Dermis microvascular lymphatic vessel endothelial cell (primary cell): ENCODE measurements at places on chromosomes 5 and 9.

GRCh38 chr5:168706655-168707069, 127.5 kb upstream of the PANK3 start:
- DNase-seq: peak; percentile 46

DNA sequence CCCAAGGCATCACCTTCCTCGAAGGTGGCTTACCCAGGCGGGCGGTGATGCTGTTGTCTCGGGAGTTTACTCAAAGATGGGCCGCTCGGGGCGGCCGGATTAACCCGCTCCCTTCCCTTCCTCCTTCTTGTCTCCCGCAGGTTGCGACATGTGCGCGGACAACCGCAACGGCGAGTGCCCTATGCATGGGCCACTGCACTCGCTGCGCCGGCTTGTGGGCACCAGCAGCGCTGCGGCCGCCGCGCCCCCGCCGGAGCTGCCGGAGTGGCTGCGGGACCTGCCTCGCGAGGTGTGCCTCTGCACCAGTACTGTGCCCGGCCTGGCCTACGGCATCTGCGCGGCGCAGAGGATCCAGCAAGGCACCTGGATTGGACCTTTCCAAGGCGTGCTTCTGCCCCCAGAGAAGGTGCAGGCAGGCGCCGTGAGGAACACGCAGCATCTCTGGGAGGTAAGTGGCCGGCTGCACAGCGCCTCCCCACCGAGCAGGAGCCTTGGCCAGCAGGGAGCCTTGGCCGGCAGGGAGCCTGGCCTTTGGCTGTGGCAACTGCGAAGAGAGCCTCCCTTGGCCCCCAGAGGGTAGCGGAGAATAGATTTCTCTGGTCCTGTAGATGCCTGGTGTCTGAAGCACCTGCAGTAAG, 10.6 kb downstream of the PRDM6 start:
- DNase-seq: no peak

DNA sequence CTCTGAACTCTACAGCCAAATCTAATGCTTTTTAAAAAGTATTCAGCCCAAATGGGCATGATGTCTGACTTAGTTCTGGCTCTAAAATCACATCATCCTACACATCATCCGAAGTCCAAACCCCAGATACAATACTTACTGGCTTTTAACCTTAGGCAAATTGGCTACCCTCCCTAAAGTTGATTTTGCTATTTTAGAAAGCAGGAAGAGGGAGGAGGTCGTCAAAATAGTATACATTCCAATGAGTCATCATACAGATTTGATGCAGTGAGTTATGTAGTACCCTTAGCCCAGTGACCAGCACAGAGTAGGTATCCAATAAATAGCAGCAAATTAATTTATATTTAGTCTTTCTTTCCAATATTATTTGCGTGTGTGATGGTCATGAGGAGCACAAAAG, 582.0 kb upstream of the TUSC1 start:
- DNase-seq: peak; percentile 6

DNA sequence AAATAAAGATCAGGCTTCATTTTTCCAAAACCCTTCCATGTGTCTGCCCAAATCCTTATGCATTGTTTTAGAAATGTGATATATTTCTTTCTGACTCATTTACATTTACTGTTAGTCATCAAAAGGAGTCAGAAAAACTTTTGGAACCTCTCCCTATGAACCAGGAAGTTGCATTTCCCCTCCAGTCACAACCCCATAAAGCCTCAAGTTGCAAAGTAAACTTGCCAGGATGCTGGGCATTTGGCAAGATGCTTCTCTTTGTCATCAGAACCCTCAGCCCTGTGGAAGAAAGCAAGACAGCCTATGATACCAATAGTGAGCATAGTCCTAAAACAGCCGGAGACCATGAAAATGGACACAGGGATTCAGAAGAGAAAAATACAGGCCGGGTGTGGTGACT, 84.2 kb downstream of the MUSK start:
- no peak for DNase-seq

DNA sequence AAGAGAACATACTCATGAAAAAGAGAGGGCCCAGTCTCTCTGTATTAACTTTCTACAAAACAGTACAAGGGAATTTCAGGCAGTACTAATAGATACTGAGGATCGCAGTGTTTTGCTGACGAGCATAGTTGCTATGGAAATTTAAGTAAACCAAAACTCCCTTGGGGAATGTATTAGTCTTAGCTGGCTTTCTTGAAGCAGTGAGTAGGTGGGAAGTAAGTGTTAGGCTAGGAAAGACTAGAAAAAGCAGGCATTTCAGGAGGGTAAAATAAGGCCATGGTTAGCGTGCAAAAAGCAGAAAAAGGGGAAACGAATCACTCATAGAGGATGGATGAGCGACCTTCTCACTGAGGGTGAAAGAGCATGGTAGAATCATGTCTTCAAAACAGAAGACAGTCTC, 84.3 kb upstream of the ACTBL2 start:
- no peak for DNase-seq

DNA sequence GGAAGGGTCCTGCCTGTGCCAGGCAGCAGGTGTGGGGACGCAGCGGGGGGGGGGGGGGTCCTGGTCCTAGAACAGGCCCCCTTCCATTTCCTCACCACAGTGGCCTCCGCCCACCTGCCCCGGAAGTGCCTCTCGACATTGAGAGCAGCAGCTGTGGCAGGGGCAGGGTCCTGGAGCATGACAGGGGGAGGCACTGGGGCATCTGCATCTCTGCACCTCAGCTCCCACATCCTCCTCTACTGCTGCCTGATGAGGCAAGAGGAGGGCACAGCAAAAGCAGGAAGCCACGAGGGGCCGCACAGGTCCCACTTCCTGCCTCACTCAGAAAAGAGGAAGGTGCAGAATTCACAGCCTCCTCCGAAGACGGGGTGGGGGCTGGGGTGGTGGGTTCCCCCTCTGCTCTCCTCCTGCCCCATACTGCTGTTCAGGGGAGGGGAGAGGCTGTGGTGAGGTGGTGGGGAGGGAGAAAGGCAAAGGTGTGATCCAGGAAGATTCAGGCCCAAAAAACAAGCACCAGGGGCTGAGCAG, 14.8 kb downstream of the AKNA start:
- DNase-seq: peak; percentile 17

DNA sequence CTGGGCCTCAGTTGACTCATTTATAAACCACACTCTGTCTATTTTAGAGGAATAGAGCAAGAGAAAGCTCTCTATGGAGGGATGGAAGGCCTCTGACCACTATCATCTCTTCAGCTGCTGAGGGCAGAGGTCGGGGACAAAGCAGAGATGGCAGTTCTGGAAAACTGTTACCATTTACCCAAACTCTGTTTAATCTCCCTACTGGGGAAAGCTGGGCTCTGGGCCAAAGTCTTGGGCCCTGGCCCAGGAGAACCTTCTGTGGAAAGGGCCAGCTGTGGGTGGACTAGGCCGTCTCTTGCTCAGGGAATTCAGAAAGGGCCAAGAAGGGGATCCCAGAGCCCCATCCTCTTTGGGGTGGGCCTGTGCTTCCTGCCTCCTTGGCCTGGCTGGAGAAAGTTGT, 100.0 kb downstream of the PSD2 start:
- no peak for DNase-seq

GRCh38 chr5:77925503-77925902, 149.4 kb upstream of the TBCA start:
- no peak for DNase-seq

- peak; percentile 90 for DNase-seq
Measured at GRCh38 chr9:121779381-121780117, 128.1 kb downstream of the DAB2IP start.

DNA sequence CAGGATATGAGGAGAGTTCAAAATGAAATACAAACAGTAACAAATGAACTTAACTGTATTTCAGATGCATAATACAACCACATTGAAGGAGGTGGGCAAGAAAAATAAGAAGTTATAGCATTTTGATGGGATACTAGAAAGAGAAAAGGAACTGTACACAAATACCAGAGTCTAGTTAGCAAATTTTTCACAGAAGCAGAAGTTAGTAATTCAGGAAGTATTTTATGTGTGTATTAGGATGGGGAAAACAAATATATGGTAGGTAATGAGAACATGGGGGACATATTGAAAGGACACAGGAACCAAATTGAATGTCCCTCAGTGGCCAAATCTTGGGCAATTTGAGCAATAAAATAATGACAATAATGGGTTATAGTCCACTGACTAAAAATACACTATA, 18.4 kb downstream of the GM2A start:
- no peak for DNase-seq

DNA sequence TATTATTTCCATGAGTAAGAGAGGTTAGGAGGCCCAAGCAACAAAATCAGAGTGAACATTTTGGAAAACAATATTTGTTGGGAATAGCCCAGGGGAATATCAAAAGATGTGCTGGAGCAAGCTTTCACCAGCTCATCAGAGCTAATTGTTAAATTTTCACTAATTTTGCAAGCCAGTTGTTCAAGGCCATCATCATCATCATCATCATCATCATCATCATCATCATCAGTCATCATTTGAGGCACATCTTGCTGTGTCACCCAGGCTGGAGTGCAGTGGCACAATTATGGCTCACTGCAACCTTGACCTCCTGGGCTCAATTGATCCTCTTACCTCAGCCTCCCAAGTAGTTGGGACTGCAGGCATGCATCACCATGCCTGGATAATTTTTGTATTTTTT, 350.5 kb upstream of the MEF2C start:
- DNase-seq: no peak

DNA sequence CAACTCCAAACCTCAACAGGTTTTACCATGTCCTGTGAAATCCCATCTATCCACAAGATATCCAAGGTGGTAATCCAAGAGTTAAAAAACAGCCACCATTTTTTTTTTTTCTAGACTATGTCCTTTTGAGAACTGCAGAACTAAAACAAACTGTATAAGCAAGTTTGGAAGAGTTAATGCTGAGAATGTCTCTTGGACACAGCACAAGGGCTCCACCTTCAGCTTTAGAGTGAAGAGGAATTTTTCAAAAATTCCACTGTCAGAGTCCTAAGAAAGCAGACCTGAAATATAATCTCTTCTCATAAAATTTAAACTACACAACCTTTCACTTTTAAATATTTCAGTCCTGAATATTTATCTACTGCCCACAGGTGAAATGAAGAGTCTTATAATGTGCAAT, 167.8 kb upstream of the CCNG1 start:
- DNase-seq: no peak

GRCh38 chr9:74092491-74092834, 404.7 kb upstream of the RORB start:
- DNase-seq: no peak
